ENCODE measurements at places on chromosomes 1 and 21.

DNA sequence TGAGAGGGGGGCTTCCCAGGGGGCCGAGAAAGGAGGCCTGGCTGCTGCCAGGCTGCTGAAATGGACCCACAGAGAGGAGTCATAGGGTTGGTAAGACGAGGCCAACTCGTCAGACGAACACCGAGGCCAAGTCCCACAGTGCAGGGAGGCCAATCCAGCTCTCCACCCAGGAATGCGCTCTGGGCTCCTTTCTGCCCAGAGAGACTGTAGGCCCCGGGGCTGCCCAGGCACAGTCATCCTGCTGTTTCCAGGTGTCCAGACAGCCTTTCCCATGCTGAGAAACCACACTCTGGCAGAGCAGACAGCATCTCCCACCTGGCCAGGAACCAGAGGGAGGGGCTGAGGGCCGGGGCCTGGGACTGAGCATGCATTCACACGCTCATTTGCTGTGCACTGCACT, 26.7 kb upstream of the RSPO1 start:
- DNase-seq = no peak

DNA sequence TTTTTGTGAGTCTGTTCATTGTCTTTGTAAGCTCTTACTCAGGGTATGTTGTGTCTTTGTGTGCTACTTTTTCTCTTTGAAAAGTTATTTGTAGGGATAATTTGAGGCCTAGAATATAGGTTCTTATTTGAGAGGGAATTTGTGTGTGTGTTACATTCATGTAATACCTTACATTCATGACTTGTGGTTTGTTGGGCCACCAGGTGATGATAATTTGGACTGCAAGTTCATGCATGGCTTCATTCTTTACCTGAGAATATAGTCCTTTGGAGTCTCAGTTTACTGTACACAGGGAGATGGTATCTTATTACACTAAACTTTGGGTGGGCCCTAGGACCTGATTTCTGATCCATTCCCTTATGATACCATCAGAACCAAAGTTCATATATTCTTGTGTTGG, 51.8 kb upstream of the FASLG start:
- DNase-seq = no peak

DNA sequence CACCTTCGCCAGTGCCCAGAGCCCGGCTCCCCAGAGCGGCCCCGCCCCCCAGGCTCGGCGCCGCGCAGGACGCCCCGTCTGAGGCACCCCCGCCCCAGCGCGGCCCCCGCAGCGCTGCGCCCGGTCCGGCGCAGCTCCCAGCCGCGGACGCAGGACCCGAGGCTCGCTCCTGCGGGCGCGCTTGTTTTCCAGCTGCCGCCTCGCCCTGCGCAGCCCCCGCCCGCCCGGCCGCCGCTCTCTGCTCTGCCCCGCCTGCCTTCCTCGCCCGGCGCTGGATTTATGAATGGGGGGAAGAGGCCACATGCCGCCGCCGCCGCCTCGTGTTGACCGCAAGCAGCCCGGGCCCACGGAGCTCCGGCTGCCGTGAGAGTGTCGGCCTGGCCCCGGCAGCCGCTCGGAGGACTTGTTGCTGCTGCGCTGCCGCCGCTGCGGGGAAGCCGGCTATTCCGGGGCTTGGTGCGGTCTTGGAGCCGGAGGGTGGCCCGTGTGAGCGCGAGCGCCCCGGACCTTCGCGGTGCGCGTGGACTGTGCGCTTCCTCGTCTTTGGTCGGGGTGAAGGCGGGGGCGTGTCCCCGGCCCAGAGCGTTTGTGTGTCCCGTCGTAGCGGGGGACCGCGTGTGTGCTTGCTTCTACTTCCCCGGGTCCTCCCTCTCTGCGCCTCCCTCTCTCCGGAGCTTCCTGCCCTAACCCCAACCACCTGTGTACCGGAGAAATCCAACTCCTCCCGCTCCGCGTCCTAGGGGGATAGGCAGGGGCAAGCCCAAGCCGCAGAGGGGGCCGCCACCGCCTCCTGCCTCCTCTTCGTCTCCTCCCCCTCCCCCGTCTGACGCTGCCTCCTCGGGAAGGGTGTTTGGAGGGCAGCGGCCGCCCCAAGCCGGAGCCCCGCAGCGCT, 736 bp downstream of the KCNC4 start:
- peak; percentile 46 for DNase-seq

GRCh38 chr1:151893176-151893924, 16.0 kb downstream of the THEM4 start:
- DNase-seq = no peak

- no peak for DNase-seq
Observed at GRCh38 chr21:28454564-28455252, 538.0 kb downstream of the LTN1 start.

DNA sequence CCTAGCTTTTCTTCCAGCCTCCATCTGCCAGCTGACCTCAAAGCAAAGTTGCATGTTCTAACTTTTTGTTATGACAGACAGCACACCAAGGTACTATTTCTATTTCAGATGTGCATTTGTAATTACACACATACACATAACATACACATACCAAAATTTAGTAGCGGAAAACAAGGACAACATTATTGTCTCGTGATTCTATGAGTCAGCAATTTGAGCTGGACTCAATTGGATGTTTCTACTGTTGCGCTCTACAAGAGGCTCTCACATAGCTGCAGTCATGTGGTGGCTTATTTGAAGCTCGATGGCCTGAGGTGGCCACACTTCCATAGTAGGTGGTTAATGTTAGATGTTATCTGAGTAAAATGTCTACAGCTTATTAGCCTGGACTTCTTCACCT, 1010.1 kb upstream of the B3GALT2 start:
- no peak for DNase-seq

DNA sequence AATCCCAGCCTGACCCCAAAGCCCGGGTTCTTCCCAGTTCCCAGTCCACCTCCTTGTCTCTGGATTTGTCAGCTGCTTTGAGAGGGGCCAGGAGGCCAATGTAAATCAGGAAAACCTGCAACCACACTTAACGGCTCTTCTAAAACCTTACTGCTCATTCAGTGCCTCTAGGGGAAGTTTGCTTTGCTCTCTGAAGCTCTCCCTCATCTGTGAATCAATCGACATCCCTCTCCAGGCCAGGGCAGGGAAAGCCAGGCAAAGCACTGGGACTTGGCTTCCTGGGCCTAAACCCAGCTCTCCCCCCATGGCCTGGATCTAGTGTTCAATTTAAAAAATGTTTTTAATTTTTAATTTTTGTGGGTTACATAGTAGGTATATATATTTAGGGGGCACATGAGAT, 9.3 kb downstream of the NKAIN1 start:
- no peak for DNase-seq

DNA sequence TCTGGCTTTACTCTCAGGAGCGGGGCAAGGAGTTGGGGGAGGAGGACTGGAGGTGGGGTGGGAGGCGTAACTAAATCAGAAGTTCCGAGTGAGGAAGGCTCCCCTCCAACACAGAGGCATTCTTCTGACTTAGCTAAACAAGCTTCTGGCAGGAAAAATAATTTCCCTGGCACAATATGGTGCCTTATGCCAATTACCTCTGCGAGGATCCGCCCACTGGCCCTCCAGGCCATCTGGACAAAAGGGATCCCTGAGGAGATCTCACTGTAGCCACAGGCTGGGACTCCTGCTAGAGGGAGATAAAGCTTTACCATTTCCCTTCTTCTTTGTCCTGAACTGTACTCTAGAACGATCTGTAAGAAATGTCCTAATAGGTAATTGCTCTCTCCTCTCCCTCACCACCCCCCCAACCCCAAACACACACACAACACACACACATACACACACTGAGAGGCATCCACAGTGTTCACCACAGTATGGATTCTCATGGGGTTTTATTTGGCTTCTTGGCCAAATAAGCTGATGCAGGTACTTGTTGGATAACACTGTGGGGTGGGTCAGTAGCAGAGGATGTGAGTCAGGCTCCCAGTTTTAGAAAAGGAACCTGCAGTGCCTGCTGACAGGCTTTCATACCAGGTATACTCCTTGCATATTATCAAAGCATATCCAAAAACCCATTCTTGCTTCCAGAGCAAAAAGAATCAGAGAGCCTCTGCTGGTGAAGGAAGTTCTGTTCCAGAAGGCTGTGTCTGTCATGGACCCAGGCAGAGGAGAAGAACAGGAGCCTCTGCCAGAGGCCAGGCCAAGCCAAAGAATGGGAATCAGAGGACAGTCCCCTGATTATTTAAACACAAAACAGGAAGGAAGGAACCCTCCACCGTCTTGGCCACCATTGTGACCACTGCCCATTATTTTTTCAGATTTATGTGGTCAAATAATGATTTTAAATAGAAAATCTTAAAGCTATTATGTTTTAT, 169.1 kb downstream of the C1orf21 start:
- DNase-seq = no peak

- no peak for DNase-seq
Observed at GRCh38 chr1:111988377-111988742, 1.1 kb downstream of the KCND3 start.

GRCh38 chr1:187961895-187962294, 1133.1 kb downstream of the PLA2G4A start:
- no peak for DNase-seq

GRCh38 chr1:26775666-26776065, 12.1 kb upstream of the PIGV start:
- DNase-seq = no peak

DNA sequence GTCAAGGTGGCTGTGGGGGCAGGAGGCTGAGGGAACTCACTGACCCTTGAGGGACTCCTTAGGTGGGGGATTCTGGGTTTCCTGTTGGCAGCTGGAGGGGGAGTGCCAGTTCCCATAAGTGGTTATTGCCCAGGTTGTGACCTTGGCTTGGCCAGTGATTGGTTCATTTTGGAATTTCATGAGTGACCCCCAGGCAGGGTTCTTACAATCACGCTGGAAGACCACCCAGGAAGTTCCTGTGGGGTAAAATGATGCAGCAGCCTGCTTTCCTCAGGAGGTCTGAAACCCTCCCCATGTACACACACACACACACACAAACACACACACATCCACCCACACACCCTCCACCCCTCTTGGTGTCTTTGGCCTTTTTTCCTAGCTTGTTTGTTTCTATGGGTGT, 16.9 kb downstream of the VANGL1 start:
- no peak for DNase-seq

DNA sequence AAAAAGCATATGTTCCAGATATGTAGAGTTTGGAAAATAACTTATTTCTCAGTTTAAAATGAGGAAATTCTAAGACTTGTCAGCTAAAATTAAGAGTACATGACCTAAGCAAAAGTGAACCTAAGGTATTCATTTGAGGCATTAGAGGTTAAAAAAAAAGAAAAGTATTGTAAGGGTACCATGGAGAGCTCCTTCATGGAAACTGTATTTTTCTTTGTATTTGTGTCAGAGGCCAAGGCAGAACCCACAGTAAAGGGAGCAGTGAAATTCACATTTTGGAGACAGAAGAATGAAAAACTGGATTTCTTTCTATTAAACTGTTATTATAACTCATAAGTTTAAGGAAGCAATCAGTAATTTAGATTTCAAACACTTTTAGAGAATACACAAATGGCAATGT, 1494.8 kb downstream of the KCNT2 start:
- no peak for DNase-seq

DNA sequence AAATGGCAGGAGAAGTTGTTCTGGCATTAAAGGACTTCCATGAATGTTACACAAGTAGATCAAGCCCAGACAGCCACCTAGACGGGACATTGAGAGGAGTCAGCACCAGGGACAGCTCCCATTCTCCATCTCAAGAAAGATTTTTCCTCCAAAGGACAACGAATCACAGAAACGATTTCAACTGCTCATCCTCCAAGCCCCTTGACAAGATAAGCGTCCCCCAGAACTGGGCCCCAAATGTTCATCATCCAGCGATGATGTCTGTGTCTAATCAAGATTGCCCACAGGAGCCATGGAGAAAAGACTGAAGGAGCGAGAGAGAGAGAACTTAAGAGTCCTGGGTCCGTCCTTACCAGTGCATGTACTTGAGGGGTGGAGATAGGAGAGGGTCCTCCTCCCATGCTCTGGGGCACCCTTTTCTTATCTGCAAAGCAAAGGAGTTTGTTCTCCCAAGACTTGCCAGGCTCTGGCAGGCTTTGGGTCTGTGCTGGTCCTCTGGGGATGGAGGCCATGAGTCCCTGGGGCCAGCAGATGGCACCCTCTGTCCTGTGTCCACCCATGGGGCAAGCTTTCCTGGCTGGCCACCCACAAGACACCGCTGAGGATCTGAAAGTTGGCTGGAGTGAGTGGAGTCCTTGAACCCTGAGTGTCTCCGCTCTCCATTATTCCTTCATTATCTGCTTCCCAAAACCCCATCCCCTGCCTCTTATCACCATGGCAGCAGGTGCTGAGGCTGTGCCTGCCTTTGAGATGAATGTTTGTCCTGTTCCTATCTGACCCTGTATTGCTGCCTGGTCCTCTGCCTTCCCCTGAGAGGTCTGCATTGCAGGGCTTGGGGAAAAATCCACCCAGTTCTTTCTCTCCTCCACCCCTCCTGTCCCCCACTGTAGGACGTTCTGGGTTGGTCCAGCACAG, 164.6 kb downstream of the ACTL8 start:
- DNase-seq = no peak

DNA sequence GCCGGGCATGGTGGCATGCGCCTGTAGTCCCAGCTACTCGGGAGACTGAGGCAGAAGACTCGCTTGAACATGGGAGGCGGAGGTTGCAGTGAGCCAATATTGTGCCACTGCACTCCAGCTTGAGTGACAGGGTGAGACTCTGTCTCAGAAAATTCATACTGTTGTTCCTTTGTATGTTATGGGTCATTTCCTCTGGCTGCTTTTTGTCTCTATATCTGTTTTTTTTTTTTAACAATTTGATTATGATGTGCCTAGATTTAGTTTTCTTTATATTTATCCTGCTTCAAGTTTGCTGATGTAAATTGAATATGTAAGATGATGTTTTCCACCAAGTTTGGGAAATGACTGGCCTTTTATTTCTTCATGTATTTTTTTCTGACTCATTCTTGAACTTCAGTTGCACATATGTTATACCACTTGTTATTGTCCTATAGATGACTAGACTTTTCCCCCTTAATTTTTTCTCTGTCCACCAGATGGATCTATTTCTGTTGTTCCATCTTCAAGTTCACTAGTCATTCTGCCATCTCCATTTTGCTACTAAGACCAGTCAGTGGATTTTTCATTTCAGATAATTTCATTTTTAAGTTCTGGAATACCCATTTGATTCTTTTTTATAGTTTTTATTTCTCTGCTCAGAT, 173.5 kb downstream of the GALNT2 start:
- no peak for DNase-seq

- DNase-seq = no peak
Observed at GRCh38 chr1:39751595-39751994, 12.9 kb downstream of the PPIE start.

DNA sequence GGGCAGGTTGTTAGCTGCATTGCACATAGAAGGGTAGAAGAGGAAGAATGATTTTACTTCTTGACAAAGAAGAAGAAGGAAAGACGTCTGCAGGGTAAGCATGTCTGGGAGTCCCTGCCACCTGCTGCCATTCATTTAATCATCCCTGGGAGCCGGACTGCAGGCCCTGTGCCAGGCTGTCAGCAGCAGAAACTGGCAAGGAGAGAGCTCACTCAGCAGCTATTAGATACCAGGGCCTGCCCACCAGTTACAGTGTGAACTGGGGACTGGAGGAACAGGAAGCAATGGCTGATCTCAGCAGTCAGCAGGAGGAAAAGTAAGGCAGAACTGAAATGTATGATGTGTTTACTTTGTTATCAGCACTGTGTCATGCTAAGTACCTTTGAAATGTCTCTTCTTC, 75.7 kb upstream of the C1orf87 start:
- no peak for DNase-seq

GRCh38 chr1:172002725-172003345, 161.5 kb downstream of the DNM3 start:
- peak; percentile 25 for DNase-seq

Data from NCI-H187 (cell line).